MV-4-11 (cell line): ENCODE measurements at places on chromosomes 12 and 14.

- DNase-seq = no peak
Observed at GRCh38 chr12:76920172-76921099, 41.6 kb upstream of the CSRP2 start.

DNA sequence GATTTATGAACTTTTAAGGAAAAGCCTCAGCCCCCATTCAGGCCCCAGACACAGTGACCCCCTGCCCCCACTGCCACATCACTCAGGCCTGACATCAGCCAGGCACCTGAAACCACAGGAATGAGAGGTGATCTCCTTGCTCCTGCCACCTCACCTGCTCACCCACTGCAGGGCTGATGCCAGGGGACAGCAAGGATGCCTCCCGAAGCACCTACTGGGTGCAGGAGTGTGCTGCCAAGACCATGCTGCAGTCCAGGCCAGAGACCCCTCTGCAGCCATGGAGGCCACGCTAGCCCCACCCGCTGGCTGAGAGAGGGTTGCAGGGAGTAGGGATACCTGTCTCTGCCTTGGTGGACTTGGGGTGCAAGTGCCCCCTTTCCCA, 18.6 kb upstream of the KRT7 start:
- DNase-seq = no peak

GRCh38 chr14:25904446-25904845, 693.4 kb downstream of the NOVA1 start:
- DNase-seq = no peak

DNA sequence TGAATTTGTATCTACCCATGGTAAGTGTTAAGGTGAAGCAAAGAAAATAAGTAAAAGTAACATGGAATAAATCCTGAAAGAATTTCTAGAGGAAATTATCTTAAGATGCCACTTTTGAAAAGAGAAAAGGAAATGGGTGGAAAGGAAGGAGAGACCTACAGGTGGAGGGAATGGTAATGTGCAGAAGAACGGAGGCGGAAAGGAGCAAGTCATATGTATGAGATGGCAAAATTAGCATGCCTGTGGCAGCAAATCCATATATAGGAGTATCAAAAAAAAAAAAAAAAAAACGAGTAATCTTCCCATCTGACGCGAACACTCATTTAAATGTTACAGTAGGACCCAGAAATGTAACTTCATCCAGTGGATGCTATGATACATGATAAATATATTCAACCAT, 23.0 kb downstream of the OSBPL8 start:
- no peak for DNase-seq
